ENCODE measurements at places on chromosomes 2 and 18.

DNA sequence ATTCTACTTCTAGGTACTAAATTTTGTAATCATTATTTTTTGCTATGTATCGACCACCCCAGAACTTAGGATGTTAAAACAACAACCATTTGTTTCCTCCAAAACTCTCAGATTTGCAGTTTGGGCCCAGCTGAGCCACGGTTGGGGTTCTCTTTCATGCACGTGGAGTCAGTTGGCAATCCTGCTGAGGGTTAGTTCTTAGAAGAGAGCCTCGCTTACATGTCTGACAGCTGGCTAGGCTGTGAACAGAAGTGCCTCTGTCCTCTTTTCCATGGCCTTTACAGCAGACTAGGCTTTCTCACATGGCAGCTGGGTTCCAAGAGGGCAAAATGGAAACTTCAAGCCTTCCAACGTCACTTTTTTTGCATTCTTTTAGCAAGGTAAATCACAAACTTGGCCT is 9.3 kb upstream of the RGPD4 start:
- no peak for DNase-seq

DNA sequence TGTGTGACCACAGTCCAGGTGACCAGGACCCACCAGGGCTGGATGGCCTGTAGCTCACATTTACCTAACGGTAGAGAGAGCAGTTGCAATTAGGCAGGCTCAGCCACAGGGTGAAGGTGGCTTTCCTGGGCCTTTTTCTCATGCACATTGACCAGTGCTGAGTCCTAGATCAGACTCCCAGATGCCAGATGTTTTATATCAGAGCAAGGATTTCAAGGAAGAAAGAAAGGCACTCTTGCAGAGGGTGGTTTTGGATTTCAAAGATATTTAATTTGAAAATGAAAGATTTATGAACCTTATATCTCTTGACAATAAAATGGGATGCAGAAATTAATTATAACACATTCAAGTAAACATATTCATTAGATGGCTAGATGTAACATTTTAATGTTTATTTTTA is 694.2 kb upstream of the GYPC start:
- DNase-seq: no peak

GRCh38 chr2:208643145-208643544 is 236.6 kb downstream of the PTH2R start:
- no peak for DNase-seq

GRCh38 chr2:230873661-230874401 is 9.1 kb downstream of the ITM2C start:
- no peak for DNase-seq

- no peak for DNase-seq
These were observed 1491.9 kb upstream of the CELF4 start for GRCh38 chr18:39057423-39058064.

DNA sequence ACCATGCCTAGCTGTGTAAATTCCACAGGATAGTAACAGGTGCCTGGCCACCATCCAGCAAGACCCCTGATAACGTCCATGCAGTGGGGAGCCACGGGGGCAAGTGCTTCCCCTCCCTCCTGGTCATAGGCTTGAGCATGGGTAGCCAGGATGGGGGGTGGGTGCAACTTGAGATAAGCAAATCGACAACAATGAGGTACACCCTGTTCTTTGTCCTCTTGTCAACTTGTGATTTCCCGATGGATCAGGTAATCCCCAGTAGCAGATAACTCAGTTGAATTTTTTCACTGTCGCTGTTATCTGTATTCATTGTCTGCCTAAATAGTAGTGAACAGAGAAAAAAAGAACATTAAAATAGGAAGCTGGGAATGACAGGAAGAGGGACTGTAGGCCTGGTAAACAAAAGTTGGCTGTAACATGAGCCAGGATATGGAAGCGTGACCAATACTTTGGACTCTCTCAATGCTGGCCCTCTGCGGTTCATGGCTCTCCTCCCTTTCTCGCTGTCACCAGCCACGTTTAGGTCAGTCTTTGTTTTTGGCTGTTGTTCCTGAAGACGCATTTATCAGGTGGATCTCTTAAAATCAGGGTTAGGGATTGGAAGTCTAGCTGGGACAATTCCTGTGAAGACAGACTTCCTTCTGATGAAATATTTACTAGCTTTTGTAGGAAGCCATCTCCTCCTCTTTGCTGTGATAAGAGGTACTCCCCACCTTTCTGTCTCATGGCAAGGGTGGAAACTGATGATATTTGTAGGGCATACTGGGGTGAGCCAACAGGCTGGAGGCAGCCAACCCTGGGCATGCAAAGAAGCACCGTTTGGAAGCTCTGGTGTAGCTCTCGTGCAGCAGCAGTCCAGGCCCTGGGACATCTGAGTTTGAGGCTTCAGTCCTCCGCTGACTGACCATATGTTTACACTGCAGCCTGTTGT is 42.4 kb downstream of the TCF7L1 start:
- DNase-seq: no peak

DNA sequence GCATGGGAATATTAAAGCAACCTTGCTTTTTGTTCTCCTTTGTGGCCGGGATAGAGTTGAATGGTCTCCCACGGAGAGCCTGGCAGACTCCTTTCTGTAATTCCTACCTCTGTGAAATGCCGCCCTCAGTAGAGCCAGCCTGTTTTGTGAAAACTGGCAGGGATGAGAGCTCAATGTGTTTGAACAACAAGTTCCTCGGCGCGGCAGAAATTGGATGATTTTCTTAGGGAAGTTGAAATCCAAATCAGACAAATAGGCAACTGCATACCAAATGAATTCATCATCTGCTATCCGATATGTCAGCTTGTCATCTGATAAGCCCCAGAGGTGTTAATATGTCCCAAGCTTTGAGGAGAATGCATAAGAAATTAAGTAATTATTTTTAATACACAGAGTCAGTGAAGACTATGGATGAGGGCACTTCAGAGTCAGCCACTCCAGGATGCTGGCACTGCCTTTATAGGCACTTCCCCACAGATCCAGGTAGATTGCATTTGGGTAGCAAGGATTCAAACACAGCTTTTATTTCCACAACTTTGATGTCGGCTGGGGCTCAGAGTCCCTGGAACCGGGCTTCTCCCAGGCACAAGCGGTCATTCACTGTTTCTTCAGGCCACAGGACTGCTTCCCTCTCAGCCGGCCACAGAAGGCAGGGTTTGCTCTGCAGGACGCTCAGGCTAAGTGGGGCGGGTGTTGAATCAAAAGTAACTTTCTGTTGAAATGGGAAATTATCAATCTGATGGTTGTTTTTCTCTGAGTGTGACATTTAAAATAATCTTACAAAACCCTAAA is 82.8 kb upstream of the REV1 start:
- DNase-seq: no peak

- no peak for DNase-seq
These were observed 88.4 kb downstream of the ACTR2 start for GRCh38 chr2:65316072-65316471.

DNA sequence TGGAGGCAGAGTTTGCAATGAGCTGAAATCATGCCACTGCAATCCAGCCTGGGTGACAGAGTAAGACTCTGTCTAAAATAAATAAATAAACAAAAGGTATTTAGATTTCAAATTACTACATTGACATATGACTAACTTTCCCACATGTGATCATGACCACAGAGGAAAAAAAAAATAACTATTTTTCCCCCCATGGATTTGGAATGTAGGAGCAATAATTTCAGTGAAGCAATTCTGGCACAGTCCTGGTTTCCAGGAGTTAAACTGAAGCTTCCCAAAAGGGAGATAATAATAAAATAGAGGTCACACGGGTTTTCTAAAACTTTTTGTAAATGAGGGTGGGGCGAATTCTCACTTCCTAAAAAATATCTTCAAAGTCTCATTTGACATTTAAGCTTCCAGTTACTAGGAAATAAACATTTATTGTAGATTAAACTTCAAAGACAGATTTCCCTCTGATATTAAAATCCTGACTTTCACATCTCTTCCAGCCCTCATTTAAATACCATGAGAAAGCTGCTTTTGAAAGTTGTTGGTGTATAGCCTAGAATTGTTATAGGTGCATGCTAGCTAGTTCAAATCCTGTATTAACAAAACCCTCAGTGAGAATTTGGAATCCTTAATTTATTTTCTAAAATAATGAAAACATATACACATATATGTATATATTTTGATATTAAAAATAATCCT is 20.7 kb downstream of the SLC19A3 start:
- no peak for DNase-seq
